ENCODE measurements at places on chromosomes 16 and 17.
A peak's percentile ranks its signal among the peaks of the same experiment; 100 is the strongest.

DNA sequence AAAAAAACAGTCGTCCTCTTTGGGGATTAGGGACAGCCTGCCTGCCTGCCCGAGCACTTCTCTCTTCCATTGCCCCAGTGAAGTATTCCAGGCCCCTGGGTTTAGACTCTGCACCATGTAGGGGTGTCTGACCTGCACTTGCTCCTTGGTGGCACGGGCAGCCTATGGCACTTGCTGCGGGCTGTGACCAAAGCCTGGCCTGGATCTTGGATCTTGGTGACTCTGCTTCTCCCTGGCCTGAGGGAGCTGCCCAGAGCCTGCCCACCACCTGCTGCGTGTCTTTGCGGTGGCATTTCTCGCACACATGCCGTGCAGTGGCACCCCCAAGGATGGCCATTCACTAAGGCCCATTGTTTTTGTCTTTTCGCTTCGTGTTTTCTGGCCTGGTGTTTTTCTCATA is 6.1 kb upstream of the STH start:
- DNase-seq, result no peak

DNA sequence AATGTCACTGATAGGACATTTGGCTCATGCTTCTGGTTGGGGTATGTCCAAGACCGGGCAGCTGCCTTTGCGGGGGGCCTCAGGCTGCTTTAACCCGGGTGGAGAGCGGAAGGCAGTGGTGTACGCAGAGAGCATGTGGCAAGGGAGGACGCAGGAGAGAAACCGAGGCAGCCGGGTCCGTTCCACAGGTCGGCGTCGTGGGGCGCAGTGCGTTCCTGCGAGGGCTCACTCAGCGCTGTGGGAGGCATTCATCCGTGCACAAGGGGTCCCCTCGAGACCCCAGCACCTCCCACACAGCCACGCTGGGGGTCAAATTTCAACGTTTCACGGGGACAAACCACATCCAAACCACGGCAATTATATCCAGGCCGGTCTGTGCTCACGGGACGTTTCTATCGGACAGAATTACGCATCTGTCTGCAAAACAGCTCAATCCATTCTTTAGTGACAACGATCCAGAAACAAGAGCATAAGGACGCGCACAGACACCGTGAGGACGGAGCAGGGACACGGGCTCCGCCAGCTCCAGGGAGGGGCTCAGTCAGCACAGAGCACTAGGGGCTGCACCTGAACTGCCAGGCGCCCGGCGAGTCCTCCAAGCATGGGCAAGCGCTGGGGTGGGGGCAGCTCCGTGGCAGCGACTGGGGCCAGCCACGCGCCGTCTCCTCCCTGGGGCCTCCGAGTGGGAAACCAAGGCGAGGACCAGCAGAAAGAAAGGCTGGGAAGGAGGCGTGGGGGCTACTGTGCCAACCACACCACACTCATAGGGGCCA is 108.4 kb upstream of the METRNL start:
- no peak for DNase-seq

GRCh38 chr17:4463818-4464476 is 30.2 kb downstream of the SPNS3 start:
- DNase-seq, result no peak

GRCh38 chr17:80986816-80987475 is 4.7 kb upstream of the CHMP6 start:
- DNase-seq, result no peak

DNA sequence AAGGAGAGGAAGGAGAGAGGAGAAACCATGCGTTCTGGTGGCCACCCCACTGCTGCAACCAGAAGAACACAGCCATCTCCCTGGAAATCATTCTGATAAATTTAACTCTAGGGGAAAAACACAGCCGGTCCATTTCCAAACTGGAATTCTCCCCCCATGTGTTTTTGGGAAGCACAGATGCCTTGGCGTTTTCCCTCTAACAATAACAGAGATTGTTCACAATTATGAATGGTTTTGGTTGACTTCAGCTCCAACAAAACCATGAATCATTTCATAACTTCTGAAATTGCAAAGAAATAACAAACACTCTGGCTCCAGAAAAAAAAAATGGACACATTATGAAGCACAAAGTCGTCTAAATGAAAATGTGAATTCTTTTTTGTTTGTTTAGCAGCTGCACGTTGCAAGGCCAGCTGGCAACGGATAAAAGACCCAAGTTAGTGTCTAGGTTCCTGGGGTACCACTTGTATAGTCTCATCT is 46.2 kb downstream of the GNAO1 start:
- no peak for DNase-seq

DNA sequence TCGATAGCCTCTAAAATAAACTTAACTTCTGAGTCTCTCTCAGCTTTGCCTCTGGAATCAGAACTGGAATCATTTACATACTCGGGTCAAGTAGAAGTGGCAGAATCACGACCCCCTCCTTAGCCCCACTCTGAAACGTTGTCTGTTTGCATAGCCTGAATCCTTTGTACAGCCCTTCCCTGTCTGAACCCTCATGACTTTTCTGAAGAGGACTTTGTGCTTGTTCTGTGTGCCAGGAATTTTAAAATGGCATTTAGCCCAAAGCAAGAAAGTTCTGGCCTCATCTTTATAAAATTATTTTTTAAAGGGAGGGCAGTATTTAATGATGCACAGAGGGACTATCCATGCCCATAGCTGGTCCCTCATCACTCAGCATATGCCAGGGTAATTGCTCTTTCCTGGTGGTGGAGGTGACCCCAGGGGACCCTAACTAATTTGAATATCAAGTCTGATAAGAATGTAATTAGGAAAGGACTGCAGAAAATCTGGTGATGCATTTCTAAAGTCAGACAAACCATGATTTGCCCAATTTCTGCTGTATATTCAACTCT is 342.7 kb upstream of the TNRC6C start:
- no peak for DNase-seq

DNA sequence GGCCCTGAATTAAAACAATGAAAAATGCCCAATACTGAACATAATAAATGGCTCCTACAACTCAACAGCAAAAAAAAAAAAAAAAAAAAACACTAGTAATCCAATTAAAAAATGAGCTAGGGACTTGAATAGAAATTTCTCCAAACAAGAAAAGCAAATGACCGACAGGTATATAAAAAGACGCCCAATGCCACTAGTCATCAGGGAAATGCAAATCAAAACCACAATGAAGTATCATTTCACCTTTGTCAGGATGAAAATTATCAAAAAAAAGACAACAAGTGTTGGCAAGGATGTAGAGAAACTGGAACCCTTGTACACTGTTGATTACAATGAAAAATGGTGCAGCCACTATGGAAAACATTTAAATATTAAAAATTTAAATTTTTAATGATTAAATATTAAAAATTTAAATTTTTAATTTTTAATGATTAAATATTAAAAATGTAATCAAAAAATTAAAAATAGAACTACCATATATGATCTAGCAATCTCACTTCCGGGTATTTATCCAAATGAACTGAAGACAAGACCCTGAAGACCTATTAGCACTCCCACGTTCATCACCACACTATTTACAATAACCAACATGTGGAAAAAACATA is 28.1 kb downstream of the BBS2 start:
- no peak for DNase-seq

DNA sequence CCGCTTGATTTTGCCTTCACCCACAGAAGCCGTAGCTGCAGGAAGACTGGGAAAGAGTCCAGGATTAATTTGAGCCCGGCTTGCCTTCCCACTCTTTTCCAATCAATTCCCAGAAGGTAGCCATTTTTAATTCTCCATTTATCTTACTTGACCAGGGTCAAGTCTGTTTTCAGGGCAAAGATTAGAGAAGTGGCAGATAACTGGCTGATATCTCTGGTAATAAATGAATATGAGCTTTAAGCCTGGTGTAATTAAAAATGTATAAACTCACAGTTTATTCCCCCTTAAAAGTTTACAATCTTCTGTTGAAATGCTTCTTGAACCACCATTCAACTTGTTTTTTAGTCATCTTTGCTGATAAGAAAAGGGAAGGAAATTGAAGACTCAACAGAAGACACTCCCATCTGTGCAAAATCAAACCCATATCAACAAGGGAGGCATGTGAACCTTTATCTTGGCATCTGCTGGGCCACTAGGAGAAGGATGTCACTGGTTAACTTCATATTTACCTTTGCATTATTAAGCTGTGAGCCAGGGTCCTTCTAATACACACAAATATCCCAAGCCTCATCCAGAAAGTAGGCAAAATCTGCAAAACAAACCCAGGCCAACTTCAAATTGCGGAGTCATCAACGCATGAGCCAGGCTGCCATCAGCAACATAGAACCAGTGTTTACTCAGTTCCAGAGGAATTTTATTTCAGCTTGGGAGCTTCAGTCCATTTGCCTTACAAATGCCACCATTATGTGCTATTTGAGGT is 314.6 kb upstream of the MAF start:
- no peak for DNase-seq

GRCh38 chr16:26071101-26071866 is 379.5 kb downstream of the HS3ST4 start:
- no peak for DNase-seq

GRCh38 chr17:1865252-1866037 is 35.6 kb downstream of the RPA1 start:
- no peak for DNase-seq

DNA sequence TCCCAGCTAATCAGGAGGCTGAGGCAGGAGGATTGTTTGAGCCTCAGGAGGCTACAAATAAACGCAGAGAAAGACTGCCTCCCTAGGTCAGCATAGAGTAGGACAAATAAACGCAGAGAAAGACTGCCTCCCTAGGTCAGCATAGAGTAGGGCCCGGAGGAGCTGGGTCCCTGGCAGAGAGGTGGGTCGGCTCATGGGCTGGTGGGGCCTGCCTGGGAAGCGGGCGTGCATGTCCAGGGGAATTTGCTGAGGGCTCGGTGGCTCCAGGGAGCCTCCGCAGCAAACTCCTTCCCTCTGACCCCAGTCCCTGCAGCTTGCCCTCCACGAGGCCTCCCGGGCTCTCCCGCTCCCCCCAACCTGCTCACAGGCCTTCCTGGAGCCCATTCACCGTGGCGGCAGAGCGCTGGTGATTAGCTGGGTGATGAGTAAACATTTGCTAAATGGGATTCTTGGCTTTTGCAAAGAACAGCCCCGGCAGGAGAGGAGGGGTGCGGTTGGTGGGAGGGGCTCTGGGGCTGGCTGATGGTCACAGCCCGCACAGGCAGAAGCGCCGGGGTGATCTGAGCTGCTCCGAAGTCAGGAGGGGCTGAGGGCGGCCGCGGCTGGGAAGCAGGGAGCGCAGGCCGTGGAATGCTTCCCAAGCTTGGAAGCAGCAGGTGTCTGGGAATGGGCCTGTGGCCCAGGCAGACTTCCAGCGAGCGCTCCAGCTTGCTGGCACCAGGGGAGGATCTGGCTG is 93.1 kb downstream of the RTN4RL1 start:
- no peak for DNase-seq

- DNase-seq, result no peak
These were observed 135.5 kb downstream of the MGAT5B start for GRCh38 chr17:77003699-77004098.

DNA sequence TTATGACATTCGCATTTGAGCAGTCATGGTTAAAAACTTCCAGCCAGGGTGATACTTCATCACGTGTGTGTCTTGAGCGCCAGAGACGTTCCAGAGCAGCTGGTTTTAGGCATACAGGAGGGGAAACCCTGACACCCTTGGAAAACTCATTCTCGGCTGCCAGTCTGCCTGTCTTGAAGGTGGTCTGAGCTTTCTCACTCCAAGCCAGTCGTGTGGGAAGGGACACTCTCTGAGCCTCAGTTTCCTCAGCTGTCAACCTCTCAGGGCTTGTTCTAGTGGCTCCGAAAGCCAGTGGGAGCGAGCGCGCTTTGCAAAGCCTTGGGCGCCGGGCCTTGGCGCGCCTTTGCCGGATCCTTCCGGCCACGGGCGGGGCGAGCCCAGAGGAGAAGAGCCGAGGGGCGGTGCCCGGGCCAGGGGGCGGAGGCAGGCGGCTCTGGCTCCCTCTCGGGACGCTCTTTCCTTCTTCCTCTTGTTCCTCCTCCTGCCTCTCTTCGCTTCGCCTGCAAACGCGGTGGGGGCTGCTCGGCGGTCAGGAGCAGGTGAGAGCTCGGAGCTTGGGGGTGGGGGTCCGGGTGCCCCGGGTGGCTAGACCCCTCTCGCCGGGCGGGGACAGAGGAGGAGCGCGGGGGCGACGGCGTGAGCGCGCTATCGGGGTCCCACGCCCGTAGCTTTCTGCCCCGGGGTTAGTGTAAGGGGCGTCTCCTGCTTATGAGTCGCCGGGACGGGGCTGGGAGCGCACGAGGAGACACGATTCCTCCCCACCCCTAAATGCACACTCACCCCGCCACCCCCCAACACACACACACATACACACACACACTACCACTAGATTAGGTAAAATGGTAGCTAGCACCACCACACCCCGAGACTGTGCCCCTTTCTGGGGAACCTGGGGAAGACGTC is at the start of gene LDAF1:
LDAF1 (plus strand) TSS at position 467 of the 903 bp plus-strand sequence. CDS start 2,509 bp downstream, outside the sequence.
- DNase-seq, result peak; percentile 38

GRCh38 chr17:69143683-69144231 is 2.1 kb upstream of the ABCA6 start:
- no peak for DNase-seq

DNA sequence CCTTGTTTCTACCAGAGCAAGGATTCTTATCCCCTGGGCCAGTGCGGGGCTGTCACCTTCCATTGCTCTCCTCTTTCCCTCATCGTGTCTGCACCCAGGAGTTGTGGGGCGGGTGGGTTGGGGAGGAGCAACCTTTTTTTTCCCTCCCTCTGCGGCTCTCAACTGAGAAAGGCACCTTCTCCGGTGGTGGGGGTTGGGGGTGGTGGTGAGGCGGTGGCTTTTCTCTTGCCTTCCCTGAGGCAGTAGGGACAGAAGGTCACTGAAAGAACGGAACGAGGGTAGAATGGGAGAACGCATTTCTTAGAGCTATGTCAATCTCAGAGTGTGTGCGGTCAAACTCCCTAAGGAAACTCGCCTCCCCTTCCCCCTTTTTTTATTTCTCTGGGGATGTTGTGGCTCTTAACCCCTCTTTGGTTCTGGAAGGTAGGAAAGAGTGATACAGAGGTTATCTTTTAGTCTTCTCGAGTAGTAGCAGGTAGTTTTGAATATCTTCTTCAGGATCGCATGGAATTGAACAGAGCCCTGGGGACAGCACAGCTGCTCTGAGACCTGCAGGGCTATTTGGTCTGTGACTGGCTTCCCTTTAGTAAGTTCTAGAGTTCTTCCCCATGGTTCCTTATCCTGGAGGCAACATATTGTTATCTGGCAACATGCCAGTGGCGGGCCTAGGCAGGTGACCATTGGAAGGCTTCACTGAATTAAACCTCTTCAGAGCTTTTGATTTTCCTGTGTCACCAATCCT is 994 bp downstream of the CLTC start:
- DNase-seq, result no peak

- DNase-seq, result no peak
These were observed 105.6 kb downstream of the SEC14L1 start for GRCh38 chr17:77246110-77247047.

GRCh38 chr16:73775841-73776388 is 520.7 kb upstream of the PSMD7 start:
- DNase-seq, result no peak

Measured in stimulated activated CD4-positive, alpha-beta T cell treated with anti-CD3 and anti-CD28 coated beads, TNF-alpha, amount 100 ng/mL, for 1 hour (primary cell).